ENCODE measurements at places on chromosomes 1 and 21. TPM values are rescaled to one million over a fixed set of nuclear protein-coding genes. Genes with fewer than 3 reads are reported as not detected.

DNA sequence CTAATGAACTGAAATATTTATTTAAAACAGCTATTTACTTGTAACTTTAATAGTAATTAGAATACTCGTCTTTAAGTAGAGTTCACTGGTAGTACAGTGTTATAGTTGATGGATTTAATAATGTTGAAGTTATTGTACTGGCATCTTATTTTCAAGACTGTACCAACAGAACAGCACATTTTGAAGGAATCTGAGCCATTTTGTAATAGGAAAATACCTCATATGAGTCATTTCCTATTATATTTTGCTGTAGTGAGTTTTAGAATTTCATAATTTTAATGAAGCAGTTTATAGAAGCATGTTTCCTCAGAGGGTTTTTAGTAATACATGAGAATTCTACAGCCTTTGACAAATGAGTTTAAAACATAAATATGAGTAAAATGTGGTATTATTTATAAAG is 258.3 kb downstream of the OLFM3 start:
- no peak for DNase-seq

DNA sequence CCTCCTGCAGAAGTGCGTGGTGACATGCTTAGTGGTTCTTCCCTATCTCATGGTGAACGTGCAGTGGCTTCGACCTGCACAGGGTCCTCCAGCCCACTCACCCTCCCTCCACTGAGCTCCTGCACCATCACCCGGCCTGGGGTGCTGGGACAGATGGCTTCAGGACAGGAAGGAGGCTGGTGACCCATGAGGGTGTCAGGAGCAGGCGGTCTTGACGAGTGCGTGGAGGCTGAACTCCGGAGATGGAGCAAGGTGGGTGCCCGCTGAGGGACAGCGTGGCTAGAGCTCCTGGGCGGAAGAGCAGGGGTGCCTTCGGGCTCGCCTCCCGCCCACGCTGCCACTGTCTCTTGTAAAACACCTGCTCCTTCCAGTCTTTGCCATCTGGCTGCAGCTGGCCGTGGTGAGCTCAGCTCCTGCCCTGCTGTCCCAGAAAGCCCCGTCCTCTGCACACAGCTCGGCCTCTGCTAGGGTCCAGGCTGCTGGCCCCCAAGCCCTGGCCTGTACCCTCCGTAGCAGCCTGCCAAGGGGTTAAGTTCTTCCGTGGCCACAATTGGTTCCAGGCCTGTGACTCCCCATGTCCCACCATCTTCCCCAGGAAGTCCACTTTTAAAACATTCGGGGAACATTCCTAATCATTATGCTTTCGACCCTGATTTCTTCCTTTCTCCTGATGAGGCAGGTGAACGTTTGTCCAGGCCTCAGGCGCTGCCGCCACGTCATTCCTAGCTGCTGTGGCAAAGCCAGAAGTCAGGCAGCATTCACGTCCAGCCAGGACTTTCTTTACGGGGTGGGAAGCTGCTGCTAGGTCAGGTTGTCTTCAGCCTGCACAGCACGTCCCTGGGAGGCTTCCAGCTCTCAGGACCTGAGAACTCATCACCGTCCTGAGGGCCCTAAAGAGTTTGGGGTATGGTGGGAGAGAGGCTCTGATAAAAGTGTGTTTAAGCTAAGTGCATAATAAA is 8.1 kb downstream of the KRTAP10-1 start:
- no peak for DNase-seq

DNA sequence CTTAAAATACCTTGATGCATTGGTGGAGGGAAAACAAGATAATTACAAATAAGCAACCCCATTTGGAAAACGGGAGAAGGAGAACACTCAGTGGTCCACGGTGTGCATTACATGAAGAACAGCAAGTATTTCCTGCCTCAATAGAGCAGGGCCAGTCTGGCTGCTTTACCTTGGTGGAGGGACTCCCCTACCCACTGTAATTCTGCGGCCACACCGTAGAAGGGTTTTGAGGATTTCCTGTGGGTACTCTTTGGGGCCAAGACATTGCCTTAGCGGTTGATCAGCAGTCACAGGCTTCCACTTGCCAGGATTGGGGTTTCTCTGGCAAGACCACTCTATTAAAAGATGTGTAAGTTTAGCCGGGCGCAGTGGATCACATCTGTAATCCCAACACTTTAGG is 16.3 kb upstream of the TMEM54 start:
- DNase-seq = no peak

Gene KIF2C
- 9.4 TPM for total RNA-seq

Gene AK2
- 79.1 TPM for total RNA-seq

All from urinary bladder (tissue), 4 donors.